Stimulated activated CD8-positive, alpha-beta memory T cell treated with anti-CD3 and anti-CD28 coated beads, Interleukin-15, amount 100 ng/mL, for 48 hours (primary cell): ENCODE measurements at places on chromosomes 6 and 20.

DNA sequence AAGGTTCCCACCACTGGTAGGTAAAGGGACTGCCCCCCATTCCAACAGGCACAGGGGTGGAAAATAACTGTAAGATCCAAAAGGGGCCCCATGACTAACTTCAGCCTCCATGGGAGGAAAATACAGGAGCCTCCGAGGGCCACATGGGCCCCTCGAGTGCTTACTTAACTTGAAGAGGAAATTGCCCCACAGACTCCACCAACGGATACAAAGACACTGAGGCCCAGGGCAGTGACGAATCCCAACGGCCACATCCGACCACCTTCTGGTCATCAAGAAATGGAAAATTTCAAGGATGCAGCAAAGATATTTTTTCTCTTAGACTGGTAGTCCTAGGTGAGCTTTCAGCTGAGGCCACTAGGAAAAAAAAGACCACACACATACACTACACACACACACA, 116.0 kb upstream of the MRPS10 start:
- no peak for DNase-seq

- DNase-seq, result no peak
These were observed 50.5 kb upstream of the THEMIS start for GRCh38 chr6:127951172-127951917.

- DNase-seq, result no peak
These were observed 462.9 kb downstream of the PREX1 start for GRCh38 chr20:48364688-48365421.

DNA sequence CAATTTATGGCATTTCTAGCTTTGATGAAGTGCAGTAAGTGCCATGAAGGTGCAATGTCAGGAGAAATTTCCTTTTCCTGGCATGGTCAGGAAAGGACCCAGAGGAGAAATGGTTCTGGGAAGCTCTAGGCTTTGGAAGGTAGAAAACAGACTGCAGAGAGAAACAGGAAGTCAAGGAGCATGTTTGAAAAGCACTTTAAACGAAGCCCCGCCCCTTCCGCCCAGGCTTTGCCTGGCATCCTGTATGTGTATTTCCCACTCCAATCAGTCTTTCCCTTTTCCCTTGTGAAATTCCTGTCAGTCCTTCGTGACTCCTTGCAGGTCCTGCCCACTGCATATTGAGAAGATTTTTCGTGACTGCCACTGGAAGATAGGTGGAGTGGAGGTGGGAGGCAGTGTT, 320.9 kb upstream of the SASH1 start:
- no peak for DNase-seq

DNA sequence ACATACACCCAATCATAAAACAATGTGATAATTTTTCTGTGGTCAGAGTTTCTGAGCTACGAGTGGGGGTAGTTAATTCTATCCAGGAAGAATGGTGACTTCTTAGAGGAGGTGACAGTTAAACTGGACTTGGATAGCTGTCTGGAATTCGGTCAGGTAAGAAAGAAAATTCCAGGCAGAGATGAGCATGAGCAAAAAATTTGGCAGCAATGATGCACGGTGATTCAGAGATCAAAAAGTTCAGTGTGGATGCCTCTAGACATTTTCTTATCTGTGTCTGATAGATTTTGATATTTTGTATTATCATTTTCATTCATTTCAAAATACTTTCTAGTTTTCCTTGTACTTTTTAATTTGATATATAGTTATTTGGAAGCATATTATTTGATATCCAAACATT, 12.0 kb downstream of the RAET1E start:
- no peak for DNase-seq

DNA sequence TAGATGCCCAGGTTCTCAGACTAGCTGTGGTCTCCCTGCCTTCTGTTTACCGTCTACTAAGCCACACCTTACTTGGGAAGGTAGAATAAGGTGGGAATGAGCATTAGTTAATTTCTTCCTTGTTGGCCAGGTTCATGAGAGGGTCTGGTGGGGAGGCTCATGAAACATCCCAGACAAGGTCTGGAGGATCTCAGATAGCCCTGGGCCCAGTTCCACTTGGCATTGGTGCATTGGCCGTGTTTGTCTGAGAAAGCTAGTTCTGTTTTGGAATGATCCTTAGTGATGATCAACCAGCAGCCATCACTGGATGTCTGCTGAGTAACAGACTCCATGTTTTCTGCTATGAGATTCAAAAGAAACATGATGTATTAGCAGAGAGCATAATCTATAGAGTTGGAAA, 155.1 kb downstream of the SLC24A3 start:
- no peak for DNase-seq

DNA sequence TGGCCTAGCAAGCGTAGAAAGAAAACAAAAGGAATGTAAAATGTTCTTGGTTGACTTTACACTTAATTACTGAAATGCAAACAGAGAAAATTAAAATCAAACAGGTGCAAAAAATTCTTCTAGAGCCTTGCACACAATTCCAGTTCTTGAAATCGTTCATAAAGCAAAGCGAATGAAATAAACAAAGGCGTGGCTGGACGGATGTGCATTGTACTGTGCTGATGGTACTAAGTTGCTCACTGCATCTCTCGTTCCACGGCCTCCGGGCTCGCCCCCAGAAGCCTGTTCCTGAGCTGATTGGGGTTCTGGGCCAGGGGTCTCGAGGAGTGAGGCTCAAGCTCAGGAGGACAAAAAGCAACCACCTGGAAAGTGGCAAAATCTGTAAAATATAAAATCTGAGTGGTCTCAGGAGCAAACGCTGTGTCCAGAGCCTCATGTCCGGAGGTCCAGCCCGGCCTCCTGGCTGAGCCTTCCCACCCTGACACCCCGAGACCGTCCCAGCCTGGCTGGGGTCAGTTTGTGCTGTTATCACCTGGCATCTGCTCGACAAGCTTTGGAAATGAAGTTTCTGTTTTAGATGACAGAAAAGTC, 71.3 kb downstream of the TTLL2 start:
- no peak for DNase-seq

GRCh38 chr6:149856256-149856994, 7.7 kb downstream of the LRP11 start:
- no peak for DNase-seq

GRCh38 chr6:137872581-137873115, 5.6 kb downstream of the TNFAIP3 start:
- no peak for DNase-seq

GRCh38 chr6:25706314-25707014, 48.1 kb upstream of the SLC17A4 start:
- no peak for DNase-seq
